Stimulated activated naive CD4-positive, alpha-beta T cell treated with Interleukin-2 at 50 U/mL for 16 hours (primary cell): ENCODE measurements at places on chromosomes 7 and 10.

- DNase-seq: no peak
Observed at GRCh38 chr7:149060156-149060555, 30.4 kb downstream of the ZNF786 start.

- DNase-seq: no peak
Observed at GRCh38 chr7:134420424-134421125, 38.3 kb downstream of the AKR1B1 start.

GRCh38 chr10:97711640-97712572 lies 1.6 kb upstream of the MARVELD1 start:
- DNase-seq: no peak

- peak; percentile 13 for DNase-seq
Observed at GRCh38 chr7:142516038-142516501, 233.2 kb upstream of the PRSS1 start.

- no peak for DNase-seq
Observed at GRCh38 chr10:33869028-33869427, 534.6 kb upstream of the NRP1 start.

- DNase-seq: no peak
Observed at GRCh38 chr7:24214670-24215069, 69.3 kb upstream of the NPY start.

DNA sequence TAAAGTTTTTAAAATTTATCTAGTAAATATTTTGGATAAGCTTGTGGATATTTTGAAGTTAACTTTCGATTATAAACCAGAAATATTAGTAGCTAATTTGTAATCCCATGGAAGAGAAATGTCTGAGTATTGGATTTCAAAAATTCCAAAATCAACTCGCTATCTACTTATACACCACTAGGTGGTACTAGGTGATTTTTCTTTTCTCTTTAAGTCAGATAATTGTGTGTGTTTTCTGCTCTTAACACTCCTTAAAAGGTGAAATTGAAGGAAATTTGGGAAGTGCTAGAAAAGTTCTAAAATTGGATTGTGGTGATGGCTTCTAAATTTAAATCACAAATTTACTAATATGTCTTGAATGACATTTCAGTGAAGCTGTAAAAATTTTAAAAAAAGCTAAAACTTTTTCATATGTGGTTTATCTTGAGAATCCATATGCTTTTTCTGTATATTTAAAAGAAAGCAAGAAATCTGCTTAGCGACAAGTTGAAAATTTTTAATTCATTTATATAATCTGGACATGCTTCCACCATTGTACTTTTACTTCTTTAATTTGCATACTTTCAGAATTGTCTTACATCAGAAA lies 90.2 kb downstream of the IPMK start:
- no peak for DNase-seq

- no peak for DNase-seq
Observed at GRCh38 chr7:27148031-27148755, 619 bp upstream of the HOXA6 start.

DNA sequence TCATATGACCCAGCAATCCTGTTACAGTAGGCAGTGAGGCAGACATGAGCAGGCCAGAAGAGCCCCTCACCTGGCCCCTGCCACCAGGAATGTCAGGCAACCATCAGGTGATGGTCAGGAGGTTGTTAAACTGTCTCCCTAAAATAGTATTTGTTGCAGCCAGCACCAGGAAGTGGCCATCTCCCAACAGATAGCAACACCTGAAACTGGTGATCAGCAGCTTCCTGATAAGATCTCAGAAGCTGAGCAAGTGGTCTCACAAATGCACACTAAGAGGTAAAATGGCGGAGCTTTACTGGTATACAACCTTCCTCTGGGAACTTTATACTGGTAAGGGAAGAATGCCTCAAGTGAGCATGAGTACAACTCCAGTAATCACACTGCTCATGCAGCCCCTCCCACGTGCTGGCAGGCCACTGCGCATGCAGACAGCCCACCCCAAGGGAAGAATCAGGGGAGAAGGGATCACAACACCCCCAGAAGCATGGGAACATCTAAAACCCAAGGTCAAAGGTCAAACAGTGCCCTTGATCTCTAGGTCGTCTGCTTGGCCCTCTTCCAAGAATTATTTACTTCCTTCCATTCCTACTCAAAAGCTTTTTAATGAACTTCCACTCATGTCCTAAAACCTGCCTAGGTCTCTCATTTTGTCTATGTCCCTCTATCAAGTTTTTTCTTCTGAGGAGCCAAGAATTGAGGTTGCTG lies 133.5 kb downstream of the DOCK4 start:
- no peak for DNase-seq

- no peak for DNase-seq
Observed at GRCh38 chr7:24478137-24478655, 95.1 kb upstream of the PALS2 start.

DNA sequence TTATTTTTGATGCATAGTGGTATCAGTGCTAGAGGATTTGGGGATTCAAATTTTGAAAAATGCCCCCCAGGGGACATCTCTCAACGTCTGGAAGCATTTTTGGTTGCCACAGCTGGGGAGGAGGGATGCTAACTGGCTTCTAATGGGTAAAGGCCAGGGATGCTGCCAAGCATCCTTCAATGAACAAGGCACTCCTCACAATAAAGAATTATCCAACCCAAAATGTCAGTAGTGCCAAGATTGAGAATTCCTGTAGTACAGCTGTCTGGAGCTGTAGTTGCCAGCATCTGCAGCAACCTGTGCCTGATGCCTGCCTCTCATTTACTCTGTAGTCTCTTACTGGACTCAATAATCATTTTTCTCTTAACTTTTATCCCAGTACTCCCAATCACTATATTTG lies 53.5 kb downstream of the SEPTIN7 start:
- DNase-seq: no peak

DNA sequence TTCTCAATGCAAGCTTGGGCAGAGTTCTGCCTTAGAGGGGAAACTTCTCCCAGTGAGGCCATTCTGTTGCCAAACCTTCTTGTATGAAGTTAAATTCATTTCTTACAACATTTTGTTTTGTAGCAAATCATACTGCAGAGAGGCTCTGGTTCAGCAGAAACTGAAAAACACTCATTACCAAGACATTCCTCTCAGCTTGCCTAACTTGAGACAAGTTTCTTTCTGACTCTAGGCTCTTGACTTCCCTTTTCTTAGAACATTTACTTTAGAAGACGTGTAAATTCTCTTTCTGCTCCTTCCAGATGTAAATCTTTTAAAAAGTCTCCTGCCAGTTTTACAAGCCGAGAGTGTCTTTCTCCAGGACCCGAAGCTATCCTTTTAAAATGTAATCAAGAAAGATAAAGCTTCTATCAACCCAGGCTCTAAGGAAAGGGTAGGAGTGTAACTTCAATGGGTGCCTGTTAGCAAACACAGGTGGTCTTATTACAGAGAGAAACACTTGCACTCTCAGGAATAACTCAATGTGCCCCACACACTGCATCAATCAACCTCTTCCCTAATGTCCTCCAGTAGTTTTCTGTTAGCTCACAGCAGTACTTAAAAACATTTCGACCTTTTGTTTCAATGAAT lies 80.5 kb upstream of the TAS2R16 start:
- DNase-seq: no peak

- no peak for DNase-seq
Observed at GRCh38 chr10:116138897-116139296, 134.1 kb downstream of the GFRA1 start.

DNA sequence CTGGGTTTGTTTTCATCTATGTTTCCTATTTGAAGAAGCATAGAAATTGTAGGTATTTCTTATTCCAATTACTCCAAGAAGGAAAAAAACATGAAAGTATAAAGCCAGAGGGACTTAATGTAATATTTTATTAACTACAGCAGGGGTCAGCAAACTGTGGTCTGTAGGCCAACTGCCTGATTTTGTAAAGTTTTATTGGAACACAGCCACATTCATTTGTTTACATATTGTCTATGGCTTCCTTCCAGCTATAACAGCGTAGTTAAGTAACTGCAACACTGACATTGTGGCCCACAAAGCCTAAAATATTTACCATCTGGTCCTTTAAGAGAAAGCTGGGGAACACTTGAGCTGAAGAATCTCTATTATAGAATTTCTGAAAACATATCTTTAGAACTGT lies 306.2 kb downstream of the BICC1 start:
- DNase-seq: no peak

GRCh38 chr7:131106681-131107336 lies 220.9 kb upstream of the MKLN1 start:
- DNase-seq: peak; percentile 47

DNA sequence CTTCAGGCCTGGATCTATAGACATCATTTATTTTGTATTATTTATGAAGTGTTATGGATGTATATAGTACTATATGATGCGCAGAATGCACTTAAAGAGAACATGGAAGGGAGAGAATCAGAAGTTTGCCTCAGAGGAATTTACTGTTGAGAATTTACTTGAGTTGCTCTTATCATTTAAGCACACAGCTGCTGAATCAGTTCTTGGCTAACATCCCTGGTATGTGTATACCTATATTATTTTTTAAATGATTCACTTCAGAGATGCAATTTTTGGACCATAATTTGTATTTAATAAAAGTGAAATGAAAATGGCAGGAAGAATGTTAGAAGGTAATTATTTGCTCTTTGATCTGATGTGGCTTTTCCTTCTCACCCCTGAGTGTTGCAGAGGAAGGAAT lies 191.6 kb downstream of the BICC1 start:
- no peak for DNase-seq

- DNase-seq: no peak
Observed at GRCh38 chr7:84612981-84613681, 418.5 kb upstream of the SEMA3A start.

- no peak for DNase-seq
Observed at GRCh38 chr10:71780719-71781118, 7.4 kb upstream of the VSIR start.

GRCh38 chr7:155267023-155267422 lies 30.7 kb upstream of the INSIG1 start:
- no peak for DNase-seq
